Breast epithelium (tissue), 4 donors: ENCODE measurements at places on chromosomes 12 and 14.

GRCh38 chr14:71583194-71583593 is 349.0 kb upstream of the RGS6 start:
- DNase-seq, result no peak
- H3K36me3 ChIP-seq, result no peaks in the 10 kb centered on the region
- no peak overlapping the region for H3K4me3 ChIP-seq
- H3K27me3 ChIP-seq, result no peaks in the 10 kb centered on the region
- H3K27ac ChIP-seq, result no peak overlapping the region

DNA sequence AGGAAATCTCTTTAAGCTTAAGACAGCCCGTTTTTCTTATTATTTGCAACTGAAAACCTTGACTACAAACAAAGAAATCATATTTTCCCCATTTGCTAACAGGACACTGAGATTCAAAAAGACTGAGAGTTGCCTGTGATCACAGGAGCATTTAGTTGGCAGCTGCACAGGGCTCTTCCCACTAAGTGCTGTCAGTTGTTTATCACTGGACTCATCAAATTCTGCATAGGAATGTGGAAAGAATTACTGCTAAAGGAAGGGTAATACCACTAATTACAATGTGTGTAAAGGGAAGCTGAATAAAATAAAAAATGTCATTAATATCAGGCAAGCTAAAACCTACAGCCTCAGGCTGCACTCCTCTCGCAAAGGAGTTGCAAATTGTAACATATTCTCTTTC is 226.4 kb downstream of the NELL2 start:
- no peak overlapping the region for H3K27ac ChIP-seq
- no peaks in the 10 kb centered on the region for H3K4me1 ChIP-seq
- H3K27me3 ChIP-seq, result no peaks in the 10 kb centered on the region
- DNase-seq, result no peak

- DNase-seq, result no peak
- no peak overlapping the region for H3K27ac ChIP-seq
- no peak overlapping the region for H3K4me3 ChIP-seq
- H3K27me3 ChIP-seq, result peaks cover 4% of the 10 kb centered on the region
- H3K36me3 ChIP-seq, result no peaks in the 10 kb centered on the region
Observed at GRCh38 chr12:117807946-117808345, 160.8 kb downstream of the KSR2 start.

DNA sequence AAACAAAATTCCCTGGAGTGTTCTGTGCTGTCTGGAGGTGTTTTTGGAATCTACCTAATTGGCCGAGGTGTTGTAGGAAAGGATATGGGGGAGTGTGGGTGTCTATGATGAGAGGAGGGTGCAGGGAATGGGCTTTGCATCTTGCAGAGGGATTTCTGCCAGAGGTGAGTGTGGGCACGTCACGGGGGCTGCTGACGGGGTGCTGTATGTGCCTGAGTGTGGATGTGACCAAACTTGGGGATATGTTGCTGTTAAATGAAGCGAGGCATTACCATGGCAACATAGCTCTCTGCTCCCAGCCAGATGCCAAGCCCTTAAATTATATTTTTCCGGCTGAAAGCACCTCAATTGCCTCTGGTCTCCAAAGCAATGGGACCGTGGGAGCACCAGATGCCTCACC is 44.3 kb upstream of the SPTLC2 start:
- H3K27ac ChIP-seq, result no peak overlapping the region
- no peak for DNase-seq
- H3K36me3 ChIP-seq, result no peaks in the 10 kb centered on the region
- H3K27me3 ChIP-seq, result no peaks in the 10 kb centered on the region
- no peaks in the 10 kb centered on the region for H3K4me1 ChIP-seq

DNA sequence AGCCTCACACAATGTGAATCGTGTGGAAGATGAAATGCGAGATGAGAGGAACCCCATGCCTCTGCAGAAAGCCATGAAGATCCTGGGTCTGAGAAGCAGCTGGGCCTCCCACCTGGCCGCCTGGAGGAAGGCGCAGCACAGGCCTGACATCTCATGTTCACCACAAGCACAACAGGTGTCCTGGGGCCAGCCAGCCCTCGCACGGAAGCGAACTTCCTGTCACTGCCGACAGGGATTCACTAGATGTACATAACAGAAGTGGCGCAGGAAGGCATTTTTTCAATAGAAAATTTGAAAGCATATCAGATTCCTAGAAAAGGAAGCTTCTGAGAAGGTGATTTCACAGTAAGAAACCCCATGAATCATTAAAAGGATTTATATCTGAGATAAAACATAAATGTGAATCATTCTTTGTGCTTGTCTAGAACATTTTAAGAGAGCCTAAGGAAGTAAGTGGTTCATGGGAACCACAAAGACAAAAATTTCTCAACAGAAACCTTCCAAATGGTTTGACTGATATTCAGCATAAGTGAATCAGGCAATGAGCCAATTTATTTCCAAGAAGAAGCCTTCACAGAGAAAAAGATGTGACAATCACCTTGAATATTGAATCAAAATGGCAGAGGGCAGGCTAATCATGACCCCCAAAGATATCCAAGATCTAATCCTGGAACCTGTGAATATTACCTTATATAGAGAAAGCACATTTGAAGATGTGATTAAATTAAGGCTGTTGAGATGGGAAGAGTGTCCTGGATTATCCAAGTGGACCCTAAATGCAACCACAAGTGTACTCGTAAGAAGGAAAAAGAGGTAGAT is 311.9 kb downstream of the DUSP6 start:
- DNase-seq, result no peak
- no peak overlapping the region for H3K4me3 ChIP-seq
- H3K4me1 ChIP-seq, result no peaks in the 10 kb centered on the region
- H3K27ac ChIP-seq, result no peak overlapping the region
- H3K36me3 ChIP-seq, result no peaks in the 10 kb centered on the region

- H3K4me3 ChIP-seq, result no peak overlapping the region
- no peaks in the 10 kb centered on the region for H3K36me3 ChIP-seq
- H3K4me1 ChIP-seq, result no peaks in the 10 kb centered on the region
- DNase-seq, result no peak
- peaks cover 38% of the 10 kb centered on the region for H3K27me3 ChIP-seq
Observed at GRCh38 chr14:99116741-99117295, 155.2 kb downstream of the BCL11B start.

DNA sequence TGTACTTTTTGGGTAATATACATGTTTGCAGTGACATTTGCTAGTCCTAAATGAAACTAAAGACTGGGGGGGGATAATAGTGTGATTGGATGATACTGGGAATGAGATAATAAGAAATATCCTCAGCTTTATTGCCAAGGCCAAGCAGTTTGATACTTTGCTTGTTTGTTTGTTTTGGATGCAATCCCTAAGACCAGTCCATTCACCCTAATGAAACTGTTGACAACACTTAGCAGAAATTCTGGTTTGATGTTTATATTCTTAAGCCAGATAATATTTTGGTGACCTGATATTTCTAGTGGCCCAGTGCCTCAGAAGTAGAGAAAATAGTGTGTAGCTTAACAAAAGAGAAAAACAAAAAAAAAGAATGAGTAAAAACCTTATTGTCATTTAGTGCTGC is 1.8 kb downstream of the PHC1 start:
- H3K36me3 ChIP-seq, result no peaks in the 10 kb centered on the region
- H3K4me1 ChIP-seq, result peaks cover 8% of the 10 kb centered on the region
- no peaks in the 10 kb centered on the region for H3K27me3 ChIP-seq
- no peak overlapping the region for H3K4me3 ChIP-seq

- no peaks in the 10 kb centered on the region for H3K4me1 ChIP-seq
- no peaks in the 10 kb centered on the region for H3K27me3 ChIP-seq
- H3K36me3 ChIP-seq, result no peaks in the 10 kb centered on the region
- DNase-seq, result no peak
Observed at GRCh38 chr12:94235848-94236247, 87.5 kb downstream of the PLXNC1 start.

GRCh38 chr14:58966997-58967396 is 221.5 kb upstream of the DAAM1 start:
- no peak for DNase-seq
- H3K36me3 ChIP-seq, result no peaks in the 10 kb centered on the region
- no peaks in the 10 kb centered on the region for H3K27me3 ChIP-seq
- H3K4me1 ChIP-seq, result no peaks in the 10 kb centered on the region
- no peak overlapping the region for H3K4me3 ChIP-seq

GRCh38 chr12:99131751-99132199 is 486.7 kb downstream of the APAF1 start:
- no peaks in the 10 kb centered on the region for H3K36me3 ChIP-seq
- H3K4me1 ChIP-seq, result no peaks in the 10 kb centered on the region
- H3K27me3 ChIP-seq, result no peaks in the 10 kb centered on the region
- no peak for DNase-seq

DNA sequence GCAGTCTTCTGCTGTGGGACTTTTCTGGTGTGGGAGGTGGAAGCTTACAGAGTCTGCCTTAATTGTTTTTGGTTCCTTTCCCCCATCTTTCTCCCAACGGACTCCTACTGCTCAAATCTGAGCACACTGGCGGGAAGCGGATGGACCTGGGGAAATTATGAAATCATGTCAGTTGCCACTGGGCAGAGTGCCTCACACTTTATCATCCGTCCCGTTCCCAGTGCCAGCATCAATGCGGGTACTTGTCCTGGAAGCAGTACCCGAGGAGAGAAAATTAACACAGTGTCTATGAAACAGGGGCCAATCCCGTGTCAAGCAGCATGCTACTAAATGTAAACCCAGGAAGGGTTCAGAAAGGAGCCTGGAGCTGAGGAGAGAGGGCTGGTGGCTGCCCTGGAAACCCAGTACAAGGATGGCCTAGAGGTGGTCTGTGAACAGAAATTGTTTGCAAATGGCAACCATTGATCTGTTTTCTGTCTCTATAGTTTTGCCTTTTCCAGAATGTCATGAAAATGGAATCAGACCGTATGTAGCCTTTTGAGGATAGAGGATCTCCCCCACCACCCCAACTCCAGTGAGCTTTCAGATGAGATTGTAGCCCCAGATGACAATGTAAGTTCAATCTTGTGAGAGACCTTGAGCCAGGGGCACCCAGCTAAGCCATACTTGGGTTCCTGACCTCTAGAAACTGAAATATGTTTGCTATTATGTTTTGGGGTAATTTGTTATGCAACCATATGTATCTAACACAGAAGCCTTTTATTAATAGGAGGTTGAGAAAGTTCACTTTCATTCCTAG is 908 bp upstream of the CDKL1 start:
- no peaks in the 10 kb centered on the region for H3K4me1 ChIP-seq
- peak overlapping the region; percentile 74 for H3K27ac ChIP-seq
- no peak for DNase-seq
- H3K36me3 ChIP-seq, result no peaks in the 10 kb centered on the region
- no peaks in the 10 kb centered on the region for H3K27me3 ChIP-seq

GRCh38 chr12:38761111-38761510 is 144.3 kb downstream of the CPNE8 start:
- no peaks in the 10 kb centered on the region for H3K36me3 ChIP-seq
- no peaks in the 10 kb centered on the region for H3K4me1 ChIP-seq
- no peak overlapping the region for H3K27ac ChIP-seq
- no peak for DNase-seq

DNA sequence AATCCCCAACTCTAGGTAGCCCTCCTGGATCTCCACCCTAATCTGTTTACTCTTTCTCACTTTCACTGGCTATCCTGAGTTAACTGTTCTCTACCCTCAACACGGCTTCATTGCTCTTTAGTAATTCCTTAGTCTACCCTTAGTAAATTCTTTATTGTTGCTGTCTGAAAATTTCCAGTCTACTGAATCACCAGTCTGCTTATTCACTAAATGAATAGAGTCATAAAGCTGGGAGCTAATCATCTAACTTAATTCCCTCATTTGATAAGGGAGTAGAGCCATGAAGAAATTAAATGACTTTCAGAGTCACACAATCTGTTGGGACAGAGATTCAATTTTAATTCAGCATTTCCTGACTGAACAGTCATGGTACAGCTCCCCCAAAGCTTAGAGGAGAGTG is 36.5 kb downstream of the YEATS4 start:
- no peak for DNase-seq
- no peak overlapping the region for H3K27ac ChIP-seq
- no peak overlapping the region for H3K4me3 ChIP-seq
- H3K36me3 ChIP-seq, result no peaks in the 10 kb centered on the region

GRCh38 chr14:55730592-55731310 is 150.7 kb downstream of the KTN1 start:
- DNase-seq, result no peak
- H3K27ac ChIP-seq, result no peak overlapping the region
- no peaks in the 10 kb centered on the region for H3K4me1 ChIP-seq

GRCh38 chr12:131600160-131600532 is 110.7 kb upstream of the SFSWAP start:
- no peak overlapping the region for H3K27ac ChIP-seq
- peaks cover 3% of the 10 kb centered on the region for H3K27me3 ChIP-seq
- H3K4me3 ChIP-seq, result no peak overlapping the region
- no peaks in the 10 kb centered on the region for H3K36me3 ChIP-seq
- no peaks in the 10 kb centered on the region for H3K4me1 ChIP-seq
- no peak for DNase-seq

DNA sequence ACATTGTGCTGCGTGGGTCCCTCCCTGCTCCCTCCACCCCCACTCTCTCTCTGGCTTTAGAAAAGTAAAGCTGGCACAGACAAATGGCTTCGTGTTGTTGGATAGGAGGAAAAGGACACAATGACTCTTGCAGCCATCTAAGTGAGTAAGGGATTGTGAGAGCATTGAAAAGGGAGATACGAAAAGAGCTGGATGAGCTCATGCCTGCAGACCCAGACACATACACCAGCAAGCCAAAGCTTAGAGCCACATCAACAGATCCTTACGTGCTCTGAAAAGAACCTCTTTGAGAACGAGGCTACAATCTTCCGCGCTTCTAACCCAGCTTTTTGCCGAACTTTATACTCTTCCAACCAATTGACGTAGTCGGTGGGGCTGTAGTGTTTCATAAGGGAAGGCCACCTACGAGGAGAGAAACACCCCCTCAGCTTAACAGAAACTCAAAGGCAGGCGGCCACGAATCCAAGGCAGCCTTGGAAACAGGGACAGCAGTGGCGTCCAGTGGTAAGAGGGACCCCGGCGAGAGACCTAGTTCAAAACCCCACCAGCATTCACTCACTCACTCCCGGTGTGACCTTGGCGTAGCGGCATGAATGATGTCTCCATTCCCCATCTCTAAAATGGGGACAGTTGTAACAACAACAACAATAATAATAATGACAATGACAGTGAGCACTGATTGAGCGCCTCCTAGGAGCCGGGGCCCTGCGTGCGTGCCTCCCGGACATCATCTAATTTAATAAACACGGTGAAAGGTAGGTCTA is 1.1 kb downstream of the FBXO21 start:
- H3K36me3 ChIP-seq, result no peaks in the 10 kb centered on the region
- no peaks in the 10 kb centered on the region for H3K4me1 ChIP-seq
- no peaks in the 10 kb centered on the region for H3K27me3 ChIP-seq

DNA sequence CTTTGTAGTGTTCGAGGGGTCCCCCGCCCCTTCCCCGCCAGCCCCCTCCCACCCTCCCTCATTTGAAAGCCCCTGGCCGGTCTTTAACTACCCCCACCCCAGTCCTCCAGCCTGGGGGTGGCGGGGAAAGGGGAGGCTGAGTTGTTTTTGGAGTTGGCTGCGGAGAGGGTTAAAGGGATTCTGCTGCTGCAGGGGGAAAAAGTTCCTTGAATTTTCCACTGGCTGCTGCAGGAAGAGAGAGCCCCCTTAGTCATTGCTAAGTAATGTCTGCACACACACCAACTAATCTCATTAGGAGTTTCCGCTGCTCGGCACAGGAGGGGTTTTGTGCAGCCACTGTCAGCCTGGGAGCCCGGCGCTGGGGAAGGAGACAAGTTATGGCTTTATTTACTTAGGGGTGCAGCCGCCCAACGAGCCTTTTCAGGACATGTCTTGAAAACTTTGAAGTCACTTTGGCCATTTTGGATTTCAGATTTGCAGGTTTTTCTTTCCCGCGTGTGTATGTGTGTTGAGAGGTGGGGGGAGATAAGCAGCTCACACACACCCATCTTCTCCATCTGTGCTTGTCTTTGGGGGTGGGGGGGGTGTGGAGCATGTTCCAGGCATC is 1.8 kb downstream of the ELK3 start:
- no peaks in the 10 kb centered on the region for H3K27me3 ChIP-seq
- H3K4me1 ChIP-seq, result no peaks in the 10 kb centered on the region
- no peak for DNase-seq
